Stimulated activated CD8-positive, alpha-beta memory T cell treated with anti-CD3 and anti-CD28 coated beads, Interleukin-7, amount 100 ng/mL, for 1 hour (primary cell): ENCODE measurements at places on chromosomes 5 and 9.

DNA sequence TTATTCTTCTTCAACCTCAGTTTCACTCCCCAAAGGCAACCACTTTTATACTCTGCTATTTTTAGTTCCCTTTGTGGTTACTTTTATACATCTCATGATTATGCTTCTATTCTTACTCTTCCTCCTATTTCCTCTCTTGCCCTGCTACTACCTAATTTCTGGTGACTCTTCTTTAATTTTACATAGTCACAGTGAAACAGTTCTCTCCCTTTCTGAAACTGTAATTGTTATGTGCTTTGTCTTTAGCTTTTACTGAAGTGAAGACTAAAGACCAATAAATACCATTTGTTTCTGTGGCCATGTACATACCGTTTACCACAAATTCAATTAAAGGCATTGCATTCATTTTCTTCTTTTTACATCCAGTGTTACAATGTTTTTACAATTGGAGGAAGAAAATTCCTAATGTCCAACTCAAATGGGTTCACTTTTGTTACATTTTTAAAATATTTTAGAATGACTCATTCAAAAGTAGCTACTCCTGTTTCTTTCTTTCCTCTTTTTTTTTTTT lies 410.6 kb downstream of the PSAT1 start:
- DNase-seq = no peak

- DNase-seq = no peak
These were observed 2011.0 kb upstream of the NUDT12 start for GRCh38 chr5:105573575-105573974.

DNA sequence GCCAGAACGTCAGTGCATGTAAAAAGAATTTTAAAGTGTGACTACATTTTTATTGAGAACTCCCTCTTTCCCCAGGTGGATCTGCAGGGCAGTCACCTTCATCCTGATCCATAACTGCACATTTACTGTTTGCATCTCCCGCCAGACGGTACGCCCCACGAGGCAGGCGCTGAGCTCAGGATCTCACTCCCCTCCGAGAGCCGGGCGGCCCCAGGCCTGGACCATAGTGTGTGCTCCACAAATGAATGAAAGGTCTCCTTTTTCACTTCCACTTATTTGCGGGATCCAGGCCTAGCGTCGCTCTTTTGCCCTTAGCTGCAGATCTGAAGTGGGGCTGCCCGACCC lies 378 bp downstream of the DROSHA start:
- DNase-seq = no peak

DNA sequence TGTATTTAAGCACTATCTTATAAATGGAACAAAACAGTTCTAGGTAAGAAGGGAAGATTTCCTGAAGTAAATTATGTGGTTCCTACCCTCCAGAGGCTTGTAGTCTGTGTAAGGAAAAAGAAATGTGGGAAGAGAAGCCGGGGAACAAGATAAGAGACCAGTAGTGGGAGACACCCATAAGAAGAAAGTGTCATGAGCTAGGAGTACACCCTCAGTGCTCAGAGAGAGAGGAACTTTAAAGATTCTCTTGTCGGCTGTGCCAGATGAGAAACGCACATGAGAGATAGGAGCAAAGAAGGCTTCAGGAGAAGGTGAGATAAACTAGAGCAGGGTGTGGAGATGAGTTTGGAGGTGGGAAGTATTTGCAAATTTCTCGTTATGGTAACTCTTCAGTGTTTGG lies 18.1 kb downstream of the SLC36A1 start:
- DNase-seq = no peak

GRCh38 chr5:138502121-138502520 lies 36.8 kb downstream of the EGR1 start:
- no peak for DNase-seq

DNA sequence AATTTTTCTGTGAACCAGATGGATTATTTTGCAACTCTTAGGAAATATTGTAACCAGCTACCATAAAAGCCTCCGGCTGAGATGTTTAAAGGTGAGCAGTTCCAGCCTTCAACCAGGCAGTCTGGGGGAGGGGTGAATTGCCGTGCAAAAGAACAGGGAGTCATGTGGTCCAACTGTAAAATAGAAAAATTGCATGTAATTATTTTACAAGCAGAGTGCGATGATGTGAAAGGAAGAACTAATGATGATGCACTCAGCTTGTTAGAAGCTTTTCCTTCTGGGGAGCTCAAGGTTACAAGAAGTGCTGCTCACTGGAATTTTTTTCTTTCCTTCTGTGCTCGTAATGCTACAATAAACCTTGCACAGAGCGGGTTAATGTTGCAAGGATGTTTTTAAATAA lies 188.7 kb upstream of the ITGA1 start:
- DNase-seq = no peak

DNA sequence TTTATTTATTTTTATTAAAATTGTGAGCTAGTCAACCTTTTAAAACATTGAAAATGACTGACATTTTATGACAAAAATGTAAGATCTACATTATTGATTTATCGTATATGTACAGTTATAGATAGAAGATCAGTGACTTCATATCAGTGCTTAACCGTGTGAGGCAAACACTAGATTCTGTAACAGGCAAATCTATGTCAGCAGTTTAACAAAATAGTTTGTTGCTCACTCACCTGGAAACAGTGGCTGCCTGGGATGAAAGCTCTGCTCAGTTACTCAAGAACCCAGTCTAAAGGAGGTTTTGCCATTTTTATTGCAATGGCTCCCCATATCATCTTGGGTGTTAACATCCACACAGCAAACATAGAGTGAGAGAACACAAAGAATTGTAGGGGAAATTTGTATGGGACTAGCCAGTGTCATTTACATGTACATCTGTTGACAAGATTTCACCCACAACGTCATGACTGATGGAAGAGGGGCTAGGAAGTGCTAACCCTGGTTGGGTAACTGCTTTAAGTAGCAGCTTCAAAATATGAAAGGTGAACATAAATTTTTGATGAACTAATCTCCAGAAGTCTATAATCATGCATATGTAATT lies 49.0 kb downstream of the SGCD start:
- no peak for DNase-seq

- DNase-seq = no peak
These were observed 62.6 kb upstream of the LRRTM2 start for GRCh38 chr5:138937392-138938387.

- DNase-seq = no peak
These were observed 166.2 kb downstream of the AUH start for GRCh38 chr9:91195372-91196012.

DNA sequence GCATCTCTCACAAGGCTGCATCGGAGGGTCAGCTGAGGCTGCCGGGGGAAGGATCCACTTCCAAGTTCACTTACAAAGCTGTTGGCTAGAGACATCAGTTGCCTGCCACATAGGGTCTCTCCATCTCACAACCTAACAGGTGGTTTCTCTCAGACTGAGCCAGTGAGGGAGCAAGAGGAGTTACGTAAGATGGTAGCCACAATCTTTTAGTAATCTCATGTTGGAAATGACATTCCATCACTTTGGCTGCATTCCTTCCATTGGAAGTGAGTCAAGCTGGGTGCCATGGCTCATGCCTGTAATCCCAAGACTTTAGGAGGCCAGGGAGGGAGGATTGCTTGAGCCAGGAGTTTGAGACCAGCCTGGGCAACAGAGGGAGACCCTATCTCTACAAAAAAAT lies 7.4 kb upstream of the GRK6 start:
- no peak for DNase-seq

GRCh38 chr9:137589441-137590122 lies 730 bp downstream of the ZMYND19 start:
- no peak for DNase-seq

DNA sequence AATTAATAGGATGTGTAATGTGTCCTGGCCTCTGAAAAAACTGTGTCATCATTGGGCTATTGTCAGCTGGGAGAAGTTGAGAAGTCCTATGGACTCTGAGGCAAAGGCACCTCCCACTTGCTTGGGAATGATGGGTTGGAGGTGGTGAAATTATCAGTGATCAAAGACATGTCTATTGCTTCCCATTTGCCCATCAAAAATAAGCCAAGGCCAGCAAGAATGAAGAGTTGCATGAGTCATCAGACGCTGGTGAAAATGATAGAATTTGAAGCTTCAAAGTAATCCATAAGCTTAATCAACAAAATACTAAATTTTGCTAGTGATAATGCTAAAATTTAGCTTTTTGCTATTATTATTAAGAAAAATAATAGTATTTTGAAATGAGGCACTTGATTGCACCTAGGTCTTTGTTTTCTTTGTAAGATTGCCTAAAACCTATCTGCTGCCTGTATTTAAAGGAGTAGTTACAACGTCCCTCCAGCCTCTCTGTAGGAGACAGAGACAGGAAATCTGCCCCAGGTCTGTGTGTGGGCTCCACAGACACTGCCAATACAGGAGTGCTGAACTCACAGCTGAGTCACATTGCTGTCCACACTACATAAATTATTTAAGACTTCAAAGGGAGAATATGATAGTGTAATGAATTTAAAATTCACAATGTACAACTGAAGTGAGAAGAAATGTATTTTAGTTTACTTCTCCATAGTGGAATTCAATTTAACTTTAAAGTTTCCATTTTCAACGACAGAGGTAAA lies 48.4 kb upstream of the APC start:
- no peak for DNase-seq

GRCh38 chr5:89706731-89707130 lies 702.8 kb downstream of the CETN3 start:
- DNase-seq = no peak

DNA sequence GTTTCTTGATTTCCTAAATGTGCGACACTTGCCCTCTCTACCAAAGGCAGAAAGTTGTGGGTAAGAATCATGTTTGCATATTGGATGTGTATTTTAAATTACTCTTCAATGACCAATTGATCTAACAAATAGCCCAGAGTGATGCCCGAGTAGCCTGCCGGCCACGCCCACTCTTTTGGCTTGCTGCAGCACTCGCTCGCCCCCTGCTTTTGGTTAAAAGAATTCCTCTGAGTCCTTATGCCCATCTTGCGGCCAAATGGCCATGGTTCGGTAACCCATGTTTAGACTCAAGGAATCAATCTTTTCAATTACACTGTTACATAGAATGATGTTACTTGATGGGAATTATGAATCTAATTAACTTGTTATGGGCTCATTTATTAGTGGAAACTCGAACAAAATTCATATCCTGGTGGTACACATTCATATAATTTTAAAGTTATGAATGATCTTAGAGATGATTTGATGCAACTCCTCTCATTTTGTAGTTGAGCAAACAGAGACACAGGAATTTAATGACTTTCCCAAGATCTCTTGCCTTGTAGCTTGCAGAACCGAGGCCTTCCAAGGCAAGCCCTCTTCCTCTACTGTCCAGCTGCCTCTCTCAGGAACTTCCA lies 36.5 kb downstream of the PPIC start:
- DNase-seq = no peak

GRCh38 chr5:154521756-154522155 lies 43.7 kb upstream of the HAND1 start:
- DNase-seq = no peak

DNA sequence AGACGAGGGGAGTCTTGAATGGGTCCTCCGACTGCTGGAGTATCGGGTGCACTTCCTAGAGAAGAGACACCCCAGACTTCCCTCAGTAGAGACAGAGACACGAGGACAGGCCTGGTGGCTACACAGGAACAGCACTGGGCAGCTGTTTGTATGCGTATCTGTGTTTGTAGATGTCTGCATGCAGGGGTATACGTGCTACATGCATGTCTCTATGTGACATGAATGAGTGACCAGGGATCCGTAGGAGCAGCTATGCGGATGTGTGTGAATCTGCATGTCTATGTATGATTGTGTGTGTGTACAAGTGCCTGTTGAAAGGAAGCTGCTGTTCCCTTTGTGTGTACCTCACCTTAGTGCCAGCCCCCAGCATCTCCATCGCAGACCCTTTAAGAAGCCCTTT lies 31.2 kb downstream of the CNTFR start:
- no peak for DNase-seq

DNA sequence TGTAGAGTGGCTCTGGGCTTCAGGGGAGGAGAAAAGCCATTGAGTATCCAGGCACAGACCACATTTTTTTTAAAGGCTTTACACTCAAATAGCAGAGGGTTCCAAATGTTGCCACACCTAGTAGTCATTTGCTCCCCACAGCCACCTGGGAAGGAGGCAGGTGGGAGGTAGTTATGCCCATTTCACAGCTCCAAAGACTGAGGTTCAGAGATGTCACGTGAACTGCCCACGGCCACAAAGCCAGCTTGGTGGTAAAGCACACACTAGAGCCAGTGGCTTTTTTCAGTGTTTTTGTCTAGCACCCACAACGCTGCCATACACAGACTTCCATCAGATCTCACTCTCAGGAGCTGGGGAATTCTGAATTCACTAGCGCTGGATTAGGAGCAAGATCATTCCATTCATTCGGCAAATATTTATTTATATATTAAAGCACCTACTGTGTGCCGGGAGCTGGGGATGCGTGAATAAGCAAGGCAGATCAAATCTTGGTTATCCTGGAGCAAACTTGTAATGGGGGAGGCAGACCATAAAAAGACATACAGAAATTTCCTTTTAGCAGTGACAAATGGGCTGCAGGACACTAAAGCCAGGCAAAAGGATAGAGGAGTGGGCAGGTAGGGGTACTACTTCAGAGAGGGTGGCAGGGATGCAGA lies 7.4 kb downstream of the WHRN start:
- no peak for DNase-seq

- no peak for DNase-seq
These were observed 39.9 kb upstream of the AKNA start for GRCh38 chr9:114427644-114428043.

DNA sequence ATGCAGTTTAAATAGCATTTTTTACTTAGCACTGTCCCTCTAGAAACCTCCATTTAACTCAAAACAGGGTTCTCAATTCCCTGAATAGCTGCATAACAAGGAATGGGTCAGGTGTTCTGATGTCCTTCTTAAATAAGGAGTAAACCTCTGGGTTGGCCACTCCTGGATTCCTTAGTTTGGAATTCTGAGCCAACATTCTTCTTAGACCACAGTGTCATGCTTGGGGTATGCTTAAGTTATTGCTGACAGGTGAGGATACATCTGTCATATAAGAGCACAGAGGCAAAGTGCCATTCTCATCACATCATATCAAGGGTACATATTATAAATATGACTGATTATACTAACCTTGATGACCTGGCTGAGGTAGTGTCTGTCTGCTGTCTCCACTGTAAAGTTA lies 179.9 kb upstream of the SEMA6A start:
- no peak for DNase-seq

DNA sequence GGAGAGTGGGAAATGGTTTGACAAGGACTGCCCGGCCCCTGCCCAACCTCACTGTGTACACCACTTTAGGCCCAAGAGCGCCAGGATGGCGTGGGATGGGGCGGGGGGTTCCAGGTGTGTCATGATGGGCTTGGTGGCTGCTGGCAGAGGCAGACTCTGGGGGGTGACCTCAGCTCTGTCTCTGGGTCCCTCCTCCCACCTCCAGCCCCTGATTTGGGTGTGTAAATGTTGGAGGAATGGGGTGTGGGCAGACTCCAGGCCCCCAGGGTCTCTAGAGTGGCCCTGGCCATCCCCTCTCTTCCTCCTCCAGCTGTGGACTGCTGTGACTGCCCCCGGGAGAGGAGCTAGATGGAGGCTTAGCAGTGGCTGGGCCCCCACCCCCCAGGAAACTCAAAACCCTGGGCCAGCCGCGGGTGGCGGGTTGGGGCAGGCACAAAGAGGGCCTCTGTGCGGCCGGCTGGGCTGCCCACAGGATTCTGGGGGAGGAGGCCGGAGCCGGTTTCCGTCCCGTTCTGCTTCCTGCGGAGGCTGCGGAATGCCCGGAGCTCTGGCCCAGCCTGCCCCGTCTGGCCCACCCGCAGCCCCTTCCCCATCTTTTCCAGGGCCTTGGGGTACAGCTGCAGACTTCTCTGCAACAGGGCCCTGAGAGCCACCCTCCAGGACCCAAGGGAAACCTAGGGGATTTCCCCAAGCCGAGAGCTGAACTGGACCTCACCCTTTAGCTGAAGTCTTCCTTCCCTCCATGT lies 23.1 kb downstream of the CXXC5 start:
- DNase-seq = no peak

- no peak for DNase-seq
These were observed 197.6 kb upstream of the RASA1 start for GRCh38 chr5:87069974-87070608.
